ENCODE measurements at places on chromosomes 1 and 21. TPM values are rescaled to one million over a fixed set of nuclear protein-coding genes. Genes with fewer than 3 reads are reported as not detected.

The ZSCAN20 gene
- 9.2 TPM for total RNA-seq

GRCh38 chr1:232192781-232193450 is 437.0 kb downstream of the SIPA1L2 start:
- DNase-seq: no peak

The TAS1R3 gene
- total RNA-seq: 1.00 TPM

- DNase-seq: peak; percentile 31
These were observed 416.1 kb downstream of the NPHP4 start for GRCh38 chr1:5576011-5576672.

GRCh38 chr1:212597487-212597886 is 11.1 kb upstream of the ATF3 start:
- no peak for DNase-seq

The SESN2 gene
- 19.4 TPM for total RNA-seq

The GPR37L1 gene
- 0.07 TPM for total RNA-seq

DNA sequence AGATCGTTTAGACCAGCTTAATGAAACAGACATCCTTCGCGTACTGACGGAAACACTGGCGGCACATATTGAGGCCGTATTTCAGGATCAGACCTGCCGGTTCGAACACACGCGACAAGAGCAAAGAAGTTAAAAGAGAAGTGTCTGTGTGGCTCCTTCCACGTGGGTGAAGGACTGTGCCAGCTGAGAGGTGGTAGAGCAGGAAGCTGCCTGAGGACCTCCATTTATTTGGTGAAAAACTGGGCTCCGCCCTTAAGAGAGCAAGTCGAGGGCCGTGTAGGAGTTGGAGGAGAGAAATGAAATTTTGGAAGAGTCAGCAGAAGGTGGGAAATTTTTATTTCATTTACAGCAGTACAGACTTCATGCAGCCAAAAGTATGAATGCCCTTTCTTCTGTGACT is 38.8 kb upstream of the ADORA3 start:
- no peak for DNase-seq

- no peak for DNase-seq
These were observed 62.5 kb upstream of the TRAPPC10 start for GRCh38 chr21:43949499-43950208.

GRCh38 chr21:36203603-36203889 is 46.9 kb downstream of the DOP1B start:
- DNase-seq: no peak

DNA sequence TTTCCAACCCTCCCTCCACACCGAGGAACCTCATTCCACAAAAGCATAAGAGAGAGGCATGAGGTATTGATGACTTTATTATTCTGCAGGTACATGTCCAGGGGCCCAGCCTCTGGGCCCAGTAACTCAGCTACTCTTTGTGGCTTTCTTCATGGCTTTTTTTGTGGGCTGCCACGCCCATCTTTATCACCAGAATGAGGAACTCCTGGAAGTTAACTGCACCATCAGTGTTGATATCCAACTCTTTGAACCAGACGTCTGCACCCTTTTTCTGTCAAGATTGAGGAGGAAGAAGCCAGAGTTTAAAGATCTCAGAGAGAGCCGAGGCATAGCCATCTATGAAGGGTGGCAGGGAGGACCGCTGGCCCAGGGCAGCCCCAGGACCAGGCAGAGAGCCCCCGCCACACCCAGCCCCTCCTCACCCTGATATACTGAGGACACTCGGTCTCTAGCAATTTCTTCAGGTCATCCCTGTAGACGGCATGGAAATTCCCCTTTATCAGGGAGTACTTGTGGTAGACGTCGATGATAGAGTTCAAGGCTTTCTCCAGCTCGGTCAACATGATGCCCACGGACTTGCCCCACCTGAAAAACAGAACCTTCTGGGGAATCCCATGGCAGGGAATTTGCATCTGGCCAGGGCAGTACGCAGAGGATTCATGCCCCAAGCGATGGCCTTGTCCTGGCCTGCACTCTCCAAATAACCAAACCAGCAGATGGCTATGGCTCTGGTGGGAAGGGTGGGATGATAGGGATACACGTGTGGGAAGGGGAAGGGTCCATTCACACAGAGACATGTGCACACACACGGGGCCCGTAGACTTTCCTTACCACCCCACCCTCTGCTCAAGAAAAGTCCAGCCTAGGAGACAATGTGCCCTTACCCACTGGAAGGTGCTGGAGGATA is 647 bp downstream of the S100A8 start:
- no peak for DNase-seq

- no peak for DNase-seq
These were observed 13.4 kb downstream of the LRRC41 start for GRCh38 chr1:46289976-46290375.

The GUCA2A gene
- total RNA-seq: not detected

DNA sequence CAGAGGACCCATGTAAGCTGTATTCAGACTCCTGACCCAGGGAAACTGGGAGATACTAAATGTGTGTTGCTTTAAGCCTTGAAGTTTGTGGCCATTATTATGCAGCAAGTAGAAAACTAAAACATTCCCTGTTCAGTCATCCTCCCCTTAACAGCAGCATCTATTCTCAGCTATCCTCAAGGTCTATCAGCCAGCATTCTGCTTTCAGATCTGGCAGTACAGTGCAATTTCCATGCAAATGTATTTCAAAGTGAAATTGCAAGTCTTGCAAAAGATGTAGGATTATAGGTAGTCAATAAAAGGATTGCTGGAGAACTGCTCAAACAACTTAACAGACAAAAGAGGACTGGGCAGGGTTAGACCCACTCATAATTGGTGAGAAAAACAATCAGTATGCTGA is 111.3 kb downstream of the NOS1AP start:
- no peak for DNase-seq

- DNase-seq: no peak
These were observed 246.7 kb downstream of the MRPL39 start for GRCh38 chr21:25360593-25360992.

The ATP6V1G3 gene
- total RNA-seq: not detected

GRCh38 chr1:88742531-88742930 is 58.5 kb downstream of the PKN2 start:
- no peak for DNase-seq

- DNase-seq: peak; percentile 51
These were observed 1.2 kb downstream of the OLIG1 start for GRCh38 chr21:33070998-33071769.

DNA sequence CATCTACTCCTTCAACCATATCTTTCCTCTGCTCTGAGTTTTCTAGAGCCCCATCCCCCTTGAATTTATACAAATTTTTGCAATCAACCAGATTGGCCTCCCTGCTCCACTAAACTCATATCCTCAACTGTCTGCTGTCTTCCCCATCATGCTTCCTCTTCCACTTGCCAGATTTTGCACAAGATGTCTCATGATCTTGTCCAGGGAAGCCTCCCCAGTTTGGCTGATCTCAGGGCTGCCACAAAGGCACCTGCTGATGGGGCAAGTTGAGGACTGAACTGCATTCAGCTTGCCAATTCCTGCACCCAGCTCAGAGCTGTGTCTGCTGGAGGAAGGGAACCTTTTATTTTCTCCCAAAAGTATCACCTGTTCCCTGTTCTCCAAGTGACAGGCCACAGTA is 3.9 kb upstream of the KCNJ9 start:
- DNase-seq: no peak

DNA sequence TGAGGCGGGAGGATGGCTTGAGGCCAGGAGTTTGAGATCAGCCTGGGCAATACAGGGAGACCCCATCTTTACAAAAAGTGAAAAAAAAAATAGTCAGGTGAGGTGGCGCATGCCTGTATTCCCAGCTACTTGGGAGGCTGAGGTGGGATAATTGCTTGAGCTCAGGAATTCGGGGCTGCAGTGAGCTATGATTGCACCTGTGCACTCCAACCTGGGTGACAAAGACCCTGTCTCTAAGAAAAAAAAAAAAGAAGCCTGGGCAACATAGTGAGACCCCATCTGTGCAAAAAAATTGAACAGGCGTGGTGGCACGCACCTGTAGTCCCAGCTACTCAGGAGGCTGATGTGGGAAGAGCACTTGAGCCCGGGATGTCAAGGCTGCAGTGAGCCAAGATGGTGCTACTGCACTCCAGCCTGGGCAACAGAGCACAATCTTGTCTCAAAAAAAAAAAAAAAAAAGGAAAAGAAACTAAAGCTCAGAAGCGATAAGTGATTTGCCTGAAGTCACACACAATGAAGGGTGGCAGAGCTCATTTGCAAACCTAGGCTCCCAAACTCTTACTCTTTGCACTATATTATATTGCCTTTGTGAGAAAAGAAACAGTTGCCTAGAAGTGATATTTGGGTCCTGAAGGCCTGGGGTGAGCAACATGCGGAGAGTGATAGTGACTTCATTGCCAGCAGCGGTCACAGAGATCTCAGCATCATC is 2.0 kb downstream of the CCDC24 start:
- no peak for DNase-seq

- DNase-seq: no peak
These were observed 368.3 kb upstream of the TMPRSS15 start for GRCh38 chr21:18771845-18772380.

- DNase-seq: no peak
These were observed 93.4 kb downstream of the SLC25A24 start for GRCh38 chr1:108106775-108107174.

- no peak for DNase-seq
These were observed 28.0 kb downstream of the SLC37A1 start for GRCh38 chr21:42541618-42542017.

The GNG4 gene
- total RNA-seq: 2.9 TPM

The TBX19 gene
- total RNA-seq: 2.6 TPM

GRCh38 chr1:53697721-53698383 is 41.1 kb downstream of the GLIS1 start:
- DNase-seq: no peak

- no peak for DNase-seq
These were observed 278.0 kb downstream of the HLX start for GRCh38 chr1:221157026-221157761.

DNA sequence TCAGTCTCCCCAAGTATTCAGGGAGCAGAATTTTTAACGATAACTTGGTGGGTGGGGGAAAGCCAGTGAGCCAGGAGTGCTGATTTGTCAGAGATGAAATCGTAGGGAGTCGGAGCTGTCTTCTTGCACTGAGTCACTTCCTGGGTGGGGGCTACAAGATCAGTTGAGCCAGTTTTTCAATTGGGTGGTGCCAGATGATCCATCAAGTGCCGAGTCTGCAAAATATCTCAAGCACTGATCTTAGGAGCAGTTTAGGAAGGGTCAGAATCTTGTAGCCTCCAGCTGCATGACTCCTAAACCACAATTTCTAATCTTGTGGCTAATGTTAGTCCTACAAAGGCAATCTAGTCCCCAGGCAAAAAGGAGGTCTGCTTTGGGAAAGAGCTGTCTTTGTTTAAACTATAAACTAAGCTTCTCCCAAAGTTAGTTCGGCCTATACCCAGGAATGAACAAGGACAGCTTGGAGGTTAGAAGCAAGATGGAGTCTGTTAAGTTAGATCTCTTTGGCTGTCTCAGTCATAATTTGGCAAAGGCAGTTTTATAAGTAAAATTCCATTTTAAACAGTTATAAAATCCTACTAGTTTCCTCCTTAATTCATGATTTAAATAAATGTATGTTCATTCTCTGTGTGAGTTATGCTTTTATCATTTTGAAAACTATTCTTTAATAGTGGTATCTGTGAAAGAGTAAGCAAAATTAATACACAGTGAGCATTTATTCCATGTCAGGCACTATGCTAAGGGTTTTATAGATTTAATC is 51.7 kb downstream of the SLC16A1 start:
- DNase-seq: no peak

The CRP gene
- total RNA-seq: not detected

DNA sequence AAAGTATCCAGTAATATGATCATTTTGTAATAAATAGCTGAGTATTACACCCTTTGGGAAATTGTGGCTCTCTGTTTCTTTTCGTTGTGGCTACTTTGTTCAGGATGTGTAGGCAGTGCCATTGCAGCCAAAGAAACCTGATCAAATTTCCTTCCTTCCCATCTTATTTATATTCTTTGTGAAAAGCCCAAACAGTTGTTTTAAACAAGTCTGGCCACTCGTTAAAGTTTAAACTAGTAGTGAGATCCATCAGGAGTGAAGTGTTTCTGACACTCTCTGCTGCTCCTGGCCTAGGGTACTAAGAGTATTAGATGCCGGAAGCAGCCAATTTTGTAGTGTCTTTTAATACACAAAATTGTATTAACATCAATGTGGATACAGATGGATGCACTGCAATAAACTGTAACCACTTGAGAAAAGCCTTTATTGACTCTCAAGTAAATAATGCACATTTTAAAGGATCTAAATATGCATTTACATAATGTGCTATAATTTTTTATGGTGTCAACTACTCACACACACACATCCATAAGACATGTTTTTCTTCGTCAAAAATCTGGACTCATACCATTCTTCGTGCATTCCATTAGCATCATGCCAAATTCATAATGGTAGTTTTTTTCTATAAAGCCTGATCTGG is 317.9 kb downstream of the NFIA start:
- no peak for DNase-seq

- DNase-seq: no peak
These were observed 1.8 kb downstream of the ARPC5 start for GRCh38 chr1:183633676-183634343.

DNA sequence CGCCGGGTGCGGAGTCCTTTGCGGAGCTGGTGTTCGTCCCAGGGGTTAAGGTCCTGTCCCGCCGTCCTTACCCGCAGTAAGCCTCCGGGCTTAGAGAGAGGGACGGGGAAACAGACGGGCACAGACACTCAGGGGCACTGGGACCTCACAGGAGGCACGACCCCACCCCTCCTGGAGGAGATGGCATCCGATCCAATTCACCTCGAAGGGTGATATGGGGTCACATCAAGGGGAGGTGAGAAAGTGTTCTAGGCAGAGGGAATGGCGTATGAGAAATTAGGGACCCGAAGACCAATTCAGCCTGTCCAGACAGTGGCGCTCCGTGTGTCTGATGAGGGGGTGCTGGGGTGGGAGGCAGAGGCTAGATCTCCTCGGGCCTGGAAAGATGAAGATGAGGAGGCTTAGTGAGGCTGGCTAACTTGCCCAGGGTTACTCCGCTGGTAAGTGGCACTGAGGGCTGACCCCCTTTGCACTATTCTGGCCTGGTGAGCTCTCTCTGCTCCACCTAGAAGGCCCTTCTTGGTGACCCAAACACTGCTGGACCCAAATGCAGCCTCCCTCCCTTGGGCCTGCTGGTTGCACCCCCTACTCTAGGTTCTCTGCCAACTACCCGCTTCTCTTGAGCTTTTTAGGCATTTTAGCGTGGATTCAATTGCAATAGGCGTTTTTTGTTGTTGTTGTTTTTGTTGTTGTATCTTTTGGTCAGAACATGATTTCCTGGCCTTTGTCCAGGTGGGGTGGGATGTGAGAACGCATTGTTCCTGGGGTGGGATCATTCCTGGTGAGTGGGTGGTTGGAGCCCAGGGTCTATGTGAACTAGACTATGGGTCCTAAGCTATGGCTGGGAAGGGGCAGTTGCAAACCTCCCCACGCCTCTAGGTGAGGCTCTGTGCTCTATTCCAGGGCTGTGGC is 12.3 kb downstream of the BTBD19 start:
- DNase-seq: no peak

The UFC1 gene
- 88.7 TPM for total RNA-seq

GRCh38 chr1:88802950-88803349 is 88.4 kb downstream of the GTF2B start:
- no peak for DNase-seq

- no peak for DNase-seq
These were observed 44.5 kb downstream of the DDR2 start for GRCh38 chr1:162676750-162677149.

- DNase-seq: peak; percentile 56
These were observed 414.0 kb downstream of the PRDM2 start for GRCh38 chr1:14113841-14114567.
